Progenitor cell of endocrine pancreas (in vitro differentiated cells): ENCODE measurements at places on chromosomes 2 and 18.

GRCh38 chr18:76318607-76319006 lies 176.4 kb downstream of the ZNF516 start:
- no peak for DNase-seq

GRCh38 chr2:66472225-66472843 lies 37.4 kb downstream of the MEIS1 start:
- no peak for DNase-seq

DNA sequence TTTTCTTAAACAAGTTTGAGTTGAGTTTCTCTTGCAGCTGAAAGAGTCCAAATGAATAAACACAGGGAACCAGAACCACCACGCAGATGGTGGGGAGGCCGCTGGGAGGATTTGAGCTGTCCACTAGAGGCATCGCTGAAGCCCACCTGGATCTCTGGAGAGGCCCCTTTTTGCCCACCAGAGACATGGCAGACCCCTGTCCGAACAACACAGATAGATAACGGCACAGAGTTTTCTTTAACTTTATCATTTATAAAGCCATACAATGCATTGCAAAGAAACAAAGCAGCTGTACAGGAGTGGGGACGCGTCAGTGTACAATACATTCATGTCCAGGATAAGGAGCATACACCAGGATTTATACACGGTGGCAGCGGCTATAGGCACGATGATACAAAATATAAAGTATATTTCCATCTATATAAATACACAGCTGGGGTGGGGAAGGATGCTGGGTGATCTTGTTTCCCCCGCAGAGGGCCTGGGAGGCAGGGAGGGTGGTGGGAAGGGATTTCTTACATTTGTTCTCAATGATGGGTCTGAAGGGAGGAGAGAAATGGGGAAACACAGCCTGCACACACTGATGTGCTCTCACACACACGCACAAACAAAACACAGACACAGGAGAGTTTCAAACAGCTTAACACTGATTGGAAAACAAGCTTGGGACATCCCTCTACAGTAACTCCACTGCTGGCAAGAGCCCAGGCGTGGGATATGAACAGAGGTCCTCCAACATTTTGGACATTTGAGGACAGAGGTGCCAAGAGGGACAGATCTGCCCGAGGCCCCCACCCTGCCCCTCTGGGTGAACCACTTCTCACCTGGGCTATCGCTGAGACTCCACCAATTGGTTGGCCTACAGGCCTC lies 203.0 kb downstream of the TNS1 start:
- DNase-seq: no peak

DNA sequence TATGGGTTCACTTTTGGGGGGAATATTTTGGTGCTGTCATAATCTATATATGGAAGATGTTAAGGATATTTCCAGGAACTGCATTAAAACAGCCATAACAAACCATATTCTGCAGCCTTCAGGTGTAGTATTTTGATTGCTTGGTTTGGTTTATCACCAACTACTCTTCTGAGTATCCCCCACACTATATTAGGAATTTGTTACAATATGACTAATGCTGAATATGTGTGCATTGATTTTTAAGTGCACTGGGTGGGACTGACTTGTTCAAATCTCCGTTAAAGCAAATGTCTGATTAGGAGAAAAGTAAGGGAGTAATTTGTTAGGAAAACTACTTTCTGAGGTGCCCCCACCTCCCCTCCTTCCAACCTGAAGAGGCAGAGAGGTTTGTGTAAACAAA lies 47.7 kb downstream of the SPTBN1 start:
- no peak for DNase-seq

DNA sequence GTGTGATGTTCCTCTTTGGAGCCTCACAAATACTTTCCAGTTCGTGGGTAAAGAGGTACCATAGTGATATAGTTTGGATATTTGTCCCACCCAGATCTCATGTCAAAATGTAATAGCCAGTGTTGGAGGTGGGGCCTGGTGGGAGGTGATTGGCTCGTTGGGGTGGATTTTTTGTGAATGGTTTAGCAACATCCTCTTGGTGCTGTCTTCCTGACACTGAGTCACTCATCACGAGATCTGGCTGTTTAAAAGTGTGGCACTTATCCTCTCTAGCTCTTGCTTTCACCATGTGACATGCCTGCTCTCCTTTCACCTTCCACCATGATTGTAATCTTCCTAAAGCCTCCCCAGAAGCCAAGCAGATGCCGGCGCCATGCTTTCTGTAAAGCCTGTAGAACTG lies 3.0 kb upstream of the CCDC93 start:
- no peak for DNase-seq

GRCh38 chr2:121736140-121736461 lies 574 bp downstream of the NIFK start:
- DNase-seq: no peak

DNA sequence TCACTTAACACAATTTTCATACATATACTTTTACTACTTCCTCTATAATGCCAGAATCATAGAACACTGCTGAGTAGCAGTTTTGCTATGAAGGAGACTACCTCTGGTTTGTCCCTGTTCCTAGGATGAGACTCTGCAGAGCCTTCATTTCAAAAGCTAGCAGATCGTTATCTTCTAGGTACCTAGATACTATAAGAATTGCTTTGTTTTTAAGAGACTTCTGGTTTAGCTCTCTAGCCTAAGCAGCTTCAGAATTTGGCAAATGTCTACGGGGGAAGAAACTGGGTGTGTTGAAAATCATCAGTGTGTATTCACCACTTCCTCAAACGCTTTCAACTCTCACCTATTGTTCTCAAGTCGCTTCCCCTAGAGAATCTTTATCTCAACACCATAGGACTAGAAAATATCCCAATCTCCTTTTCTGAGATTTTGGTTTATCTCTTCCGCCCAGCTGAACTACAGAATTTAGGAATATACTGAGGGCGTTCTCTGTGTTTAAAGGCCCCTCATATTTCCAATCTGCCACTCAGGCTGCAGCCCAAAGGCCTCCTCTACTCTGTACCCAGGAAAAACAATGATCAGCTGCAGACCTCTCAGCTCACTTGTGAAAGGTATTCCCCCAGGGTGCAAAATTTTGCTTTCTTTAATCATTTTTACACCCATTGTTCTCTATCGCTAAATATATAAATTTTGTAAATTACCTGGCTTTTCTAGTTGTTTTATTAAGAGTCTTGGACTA lies 28.7 kb downstream of the SMAD2 start:
- DNase-seq: no peak

DNA sequence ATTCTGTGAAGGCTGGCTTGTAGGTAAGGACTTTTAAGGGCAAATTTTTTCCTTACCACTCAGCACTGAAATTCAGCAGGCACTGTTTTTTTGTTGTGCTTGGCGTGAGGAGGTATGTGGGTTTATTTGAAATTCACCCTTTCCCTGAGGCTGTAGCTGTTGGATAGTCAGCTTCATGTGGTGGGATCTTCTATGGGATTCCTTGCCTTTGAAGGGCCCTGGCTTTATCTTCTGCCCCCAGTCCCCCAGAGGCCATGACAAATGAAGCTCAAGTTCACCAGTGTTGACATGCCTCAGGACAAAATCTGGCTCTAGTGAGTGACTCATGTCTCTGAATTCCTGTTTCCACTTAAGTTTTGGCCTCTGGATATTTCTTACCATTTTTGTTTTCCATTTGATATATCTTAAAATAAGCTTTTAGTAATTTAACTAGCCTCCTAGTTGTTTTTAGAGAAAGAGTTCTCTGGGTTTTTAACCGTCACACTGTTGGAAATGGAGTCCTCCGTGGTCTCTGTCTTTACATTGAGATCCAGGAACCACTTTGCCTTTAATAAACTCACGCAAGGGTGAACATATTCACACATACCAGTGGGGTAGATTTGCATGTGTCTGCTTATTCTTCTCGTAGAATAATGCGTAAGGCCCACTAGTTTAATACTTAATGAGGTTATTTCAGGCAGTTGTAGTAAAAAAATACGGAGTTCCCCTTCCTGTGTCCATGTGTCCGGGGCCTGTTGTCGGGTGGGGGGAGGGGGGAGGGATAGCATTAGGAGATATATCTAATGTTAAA lies 211.1 kb upstream of the FAM98A start:
- DNase-seq: no peak

GRCh38 chr18:35264409-35264808 lies 23.6 kb downstream of the ZNF397 start:
- no peak for DNase-seq
